ENCODE measurements at places on chromosomes 5 and 9. TPM values are rescaled to one million over a fixed set of nuclear protein-coding genes. Genes with fewer than 3 reads are reported as not detected.

TJP2 gene
- total RNA-seq = 137 TPM

ZNF454 gene
- 4.2 TPM for total RNA-seq

CCNJL gene
- 0.08 TPM for total RNA-seq

CDK5RAP2 gene
- total RNA-seq = 53.5 TPM

DNA sequence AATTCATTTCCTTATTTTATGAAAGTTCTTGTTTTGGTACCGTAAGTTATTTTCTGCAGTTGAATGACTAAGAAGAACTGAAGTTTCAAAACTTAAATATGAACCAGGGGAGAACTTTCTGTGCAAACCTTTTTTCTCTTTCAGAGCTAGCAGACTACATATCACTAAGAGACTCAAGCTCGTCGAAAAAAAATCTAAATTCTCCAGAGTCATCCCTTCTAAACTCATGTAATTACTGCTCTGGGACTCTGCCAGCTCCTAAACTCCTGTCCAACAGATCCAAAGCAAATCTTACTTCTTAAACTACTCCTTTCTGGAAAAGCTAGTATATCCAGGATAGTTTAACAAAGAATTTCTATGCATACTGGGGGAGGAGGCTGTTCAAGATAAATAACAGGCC lies 87.0 kb upstream of the NR5A1 start:
- no peak for DNase-seq

GRCh38 chr9:71465392-71465791 lies 302.9 kb downstream of the CEMIP2 start:
- no peak for DNase-seq

DNA sequence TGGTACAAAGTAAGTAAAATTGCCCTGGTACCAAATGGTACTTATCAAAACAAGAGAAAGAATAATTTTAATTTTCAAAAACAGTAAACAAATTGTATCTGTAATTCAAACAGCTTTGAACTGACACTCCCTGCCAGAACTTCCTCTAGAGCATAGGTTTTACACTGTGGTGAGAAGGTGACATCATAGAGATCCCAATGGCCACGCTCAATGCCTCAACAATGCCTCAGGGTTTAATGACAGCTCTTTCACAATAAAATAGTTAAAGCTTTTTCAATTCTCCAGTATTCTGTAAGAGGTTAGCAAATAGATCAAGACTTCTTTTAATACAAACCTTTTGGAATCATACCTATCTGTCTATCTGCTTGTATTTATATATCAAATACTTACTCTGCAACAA lies 437.1 kb downstream of the PRR16 start:
- no peak for DNase-seq

DNA sequence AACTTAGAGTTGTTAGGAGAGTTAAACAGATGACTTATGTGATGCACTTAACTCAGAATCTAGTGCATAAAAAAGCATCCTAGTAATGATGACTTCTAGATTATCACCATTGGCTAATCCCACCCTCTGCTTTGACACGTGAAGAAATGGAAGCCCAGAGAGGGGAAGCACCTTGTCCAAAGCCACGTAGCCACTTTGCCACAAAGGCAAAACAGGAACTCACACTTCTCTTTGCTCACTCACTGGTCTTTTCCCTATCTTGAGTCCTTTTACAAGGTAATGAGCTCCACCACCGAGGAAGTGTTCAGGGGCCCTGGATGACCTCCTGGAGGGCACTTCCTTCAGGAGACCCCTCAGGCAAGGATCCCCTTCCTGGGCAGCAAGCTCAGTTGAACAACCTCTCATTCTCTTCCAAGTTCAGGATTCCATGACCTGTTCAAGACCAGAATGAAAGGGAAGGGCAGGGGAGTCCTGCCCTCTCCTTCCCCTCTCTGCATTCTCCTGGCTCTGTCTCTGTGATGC lies 89.7 kb downstream of the HRH2 start:
- DNase-seq = no peak

- no peak for DNase-seq
Observed at GRCh38 chr9:3941758-3942157, 358.1 kb downstream of the GLIS3 start.

GRCh38 chr5:175614223-175614815 lies 43.6 kb upstream of the HRH2 start:
- no peak for DNase-seq

DNA sequence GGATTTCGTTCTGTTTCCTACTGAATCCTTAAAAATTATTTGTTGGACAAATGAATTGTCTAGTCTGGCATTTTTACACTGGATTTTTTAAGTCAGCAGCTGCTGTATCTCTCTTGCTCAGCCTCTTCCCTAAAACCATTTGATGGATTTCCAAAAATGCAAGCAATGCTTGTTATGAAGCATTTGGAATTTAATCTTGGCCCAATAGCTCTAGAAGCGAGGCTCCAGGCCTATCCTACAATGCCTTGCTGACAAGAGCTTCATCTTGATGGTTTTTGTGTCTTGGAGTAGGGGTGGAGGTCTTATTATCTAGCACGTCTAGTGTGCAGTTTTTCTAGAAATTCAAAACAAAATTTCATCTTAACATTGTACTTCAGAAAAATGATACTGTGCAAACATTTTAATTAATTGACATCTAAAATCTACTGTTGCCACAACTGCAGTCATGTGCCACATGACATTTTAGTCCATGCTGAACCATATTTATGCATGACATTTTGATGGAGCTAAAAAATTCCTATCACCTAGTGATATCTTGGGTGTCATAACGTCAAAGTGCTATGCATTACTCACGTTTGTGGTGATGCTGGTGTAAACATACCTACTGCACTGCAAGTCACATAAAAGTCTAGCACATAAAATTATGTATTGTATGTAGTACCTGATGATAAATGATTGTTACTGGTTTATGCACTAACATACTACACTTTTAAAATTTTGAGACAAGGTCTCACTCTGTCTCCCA lies 5.9 kb upstream of the RAD23B start:
- no peak for DNase-seq
